Brain (organoid and tissue), 16 donors: ENCODE measurements at places on chromosomes 3 and 15.

GRCh38 chr3:119637679-119638477 is 22.5 kb downstream of the POPDC2 start:
- DNase-seq: no peak

GRCh38 chr3:179072100-179072438 is 460 bp upstream of the ZMAT3 start:
- DNase-seq: no peak

DNA sequence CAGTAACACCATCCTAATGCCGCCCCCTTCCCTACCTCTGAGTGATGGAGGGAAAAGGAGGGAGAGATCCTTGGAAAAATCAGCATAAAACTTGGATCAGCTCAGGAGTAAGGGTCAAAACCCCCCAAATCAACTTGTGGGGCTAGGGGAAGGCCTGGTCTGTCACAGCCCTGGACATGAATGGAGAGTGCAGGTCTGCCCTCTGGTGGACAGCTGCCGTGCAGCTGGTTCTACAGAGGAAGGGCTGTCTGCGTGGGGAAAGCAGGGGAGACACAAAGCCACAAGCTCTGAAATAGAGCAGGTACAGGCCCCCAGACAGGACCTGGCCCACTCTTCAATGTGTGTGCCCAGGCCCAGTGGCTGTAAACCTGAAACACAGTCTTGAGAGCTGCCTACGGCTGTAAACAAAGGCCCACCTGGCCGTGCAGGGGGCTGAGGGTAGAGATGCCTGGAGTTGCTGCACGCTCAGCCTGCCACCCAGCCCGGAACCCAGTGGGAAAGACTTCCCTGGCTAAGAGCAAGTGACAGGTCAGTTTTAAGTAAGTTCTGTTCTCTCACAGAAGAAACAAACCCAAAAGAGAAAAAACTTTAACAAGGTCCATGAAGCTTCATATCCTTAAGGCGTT is 16.4 kb downstream of the CLK3 start:
- peak; percentile 76 for DNase-seq

- peak; percentile 15 for DNase-seq
These were observed 145.7 kb downstream of the RBMS3 start for GRCh38 chr3:29426302-29427226.

GRCh38 chr3:151330899-151331298 is 1.6 kb upstream of the P2RY13 start:
- DNase-seq: no peak

DNA sequence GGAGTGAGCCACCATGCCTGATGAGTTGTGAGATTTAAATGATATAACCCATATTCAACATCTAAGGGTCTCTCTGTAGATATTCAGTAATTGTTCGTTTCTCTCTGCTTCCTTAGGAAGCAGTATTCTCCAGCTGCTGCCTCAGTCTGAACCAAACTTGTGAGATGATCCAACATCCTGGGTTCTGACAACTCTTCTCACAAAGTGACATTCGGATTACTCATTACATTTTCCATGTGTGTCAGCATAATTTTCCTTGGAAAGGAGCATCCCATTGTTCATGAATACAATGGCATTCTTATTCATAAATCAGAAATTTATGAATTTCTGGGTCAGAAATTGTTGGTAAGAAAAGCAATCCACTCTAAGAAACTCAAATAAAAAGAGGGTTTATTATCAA is 15.0 kb upstream of the SEC22A start:
- DNase-seq: no peak

DNA sequence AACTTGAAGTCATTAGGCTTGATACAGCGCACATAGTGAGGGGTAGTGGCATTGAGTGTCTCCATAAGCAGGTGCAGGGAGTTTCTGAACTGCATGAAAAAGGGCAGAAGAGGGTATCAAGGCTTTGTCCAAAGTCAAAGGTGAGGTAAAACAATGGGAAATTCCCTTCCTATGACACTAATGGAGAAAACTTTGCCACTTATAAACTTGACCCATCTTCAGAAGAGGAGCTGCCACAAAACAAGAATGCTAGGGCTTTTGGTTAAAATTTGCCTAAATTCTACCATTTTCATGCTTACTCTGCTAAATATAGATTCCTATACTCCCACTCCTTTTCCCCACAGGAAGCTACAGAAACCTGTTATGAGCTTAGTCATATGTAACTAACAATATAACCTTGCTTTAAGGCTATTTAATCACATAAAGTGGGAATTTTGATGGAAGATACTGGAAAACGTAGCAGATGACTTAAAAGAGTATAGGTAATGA is 87.5 kb upstream of the MYO5C start:
- DNase-seq: no peak

DNA sequence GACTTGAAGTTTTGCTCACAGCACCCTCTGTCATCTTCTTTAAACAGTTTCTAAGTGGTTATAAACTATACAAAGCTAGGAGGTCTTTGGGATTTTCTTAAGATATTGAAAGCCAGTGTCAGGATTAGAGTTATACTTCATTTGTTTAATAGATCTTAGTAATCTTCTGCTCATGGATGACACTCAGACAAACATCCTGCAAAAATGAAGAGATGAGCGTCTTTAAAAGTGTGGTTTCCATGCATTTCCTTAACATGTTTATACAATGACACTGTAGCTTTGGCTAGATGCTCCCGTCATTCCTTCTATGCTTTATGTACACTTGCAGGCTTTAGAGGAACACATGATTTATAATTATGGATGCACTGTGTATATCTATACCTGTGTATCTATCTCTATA is 182.2 kb downstream of the NAALADL2 start:
- no peak for DNase-seq

- DNase-seq: peak; percentile 40
These were observed 102.9 kb downstream of the SHQ1 start for GRCh38 chr3:72745146-72745999.

DNA sequence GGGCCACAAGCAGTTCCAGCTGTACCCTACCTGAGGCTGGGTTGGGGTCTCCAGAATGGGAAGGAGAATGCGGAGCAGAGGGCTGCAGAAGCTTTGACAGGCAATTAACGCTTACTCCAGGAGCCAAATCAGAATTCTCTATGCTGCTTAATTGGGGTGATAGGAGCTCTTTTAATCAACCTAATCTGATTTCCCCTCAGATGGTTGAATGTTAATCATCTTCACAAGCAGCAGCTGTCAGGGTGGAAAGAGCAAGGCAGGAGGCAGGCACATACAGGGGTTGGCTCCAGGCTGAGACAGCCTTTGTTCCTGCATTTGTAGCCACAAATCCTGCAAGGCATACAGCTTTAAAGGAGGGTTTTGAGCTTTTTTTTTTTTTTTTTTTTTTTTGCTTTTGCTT is 2.6 kb downstream of the CILP start:
- DNase-seq: peak; percentile 71

DNA sequence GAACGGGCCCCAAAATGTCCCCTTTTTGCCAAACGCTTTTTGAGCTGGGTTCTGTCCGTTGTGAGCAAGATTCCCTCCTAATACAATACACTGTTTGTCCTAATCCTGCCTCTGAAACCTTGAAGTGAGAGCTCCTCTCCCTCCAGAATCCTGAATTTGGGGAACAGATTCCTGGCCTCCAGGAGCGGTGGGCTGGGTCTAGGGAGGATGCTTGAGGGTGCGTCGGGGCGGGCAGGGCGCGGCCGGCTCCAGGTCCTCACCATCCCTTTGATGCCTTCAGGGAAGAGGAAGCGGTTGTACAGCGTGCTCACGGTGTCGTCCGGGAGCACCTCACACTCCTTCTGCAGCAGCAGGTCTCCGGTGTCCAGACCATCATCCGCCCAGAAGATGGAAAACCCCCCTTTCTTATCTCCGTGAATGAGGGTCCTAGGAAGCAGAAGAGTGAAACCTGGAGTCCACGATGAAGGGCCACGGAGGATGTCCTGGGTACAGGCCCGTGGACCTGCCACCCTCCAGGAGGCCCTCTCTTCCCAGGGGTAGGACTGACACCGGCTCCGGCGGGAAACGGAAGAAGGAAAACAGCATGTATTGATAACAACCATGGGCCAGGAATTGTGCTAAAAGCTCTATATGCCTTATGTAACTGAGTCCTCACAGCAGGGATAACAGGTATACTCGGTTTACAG is 23.2 kb downstream of the ALDH1L1 start:
- DNase-seq: no peak

DNA sequence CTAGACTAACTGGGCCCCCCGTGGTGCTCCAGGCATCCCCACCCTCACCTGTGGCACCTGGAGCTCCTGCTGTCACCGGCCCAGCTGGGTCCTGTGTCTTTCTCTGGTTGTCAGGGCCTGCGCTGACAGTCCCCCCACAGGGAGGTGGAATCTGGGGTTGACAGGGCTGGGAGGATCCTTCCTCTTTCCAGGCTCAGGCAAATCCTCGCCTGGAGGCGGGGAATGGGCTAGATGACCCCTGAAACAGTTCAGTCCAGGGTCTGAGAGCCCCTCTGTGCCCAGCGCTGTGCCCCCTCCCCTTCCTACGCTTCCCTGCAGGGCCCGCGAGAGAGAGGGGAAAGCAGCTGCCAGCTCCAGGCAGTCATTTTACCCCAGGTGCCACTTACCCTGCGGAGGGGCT is 50.1 kb upstream of the MCF2L2 start:
- no peak for DNase-seq
